ENCODE measurements at places on chromosomes 2 and 18.

DNA sequence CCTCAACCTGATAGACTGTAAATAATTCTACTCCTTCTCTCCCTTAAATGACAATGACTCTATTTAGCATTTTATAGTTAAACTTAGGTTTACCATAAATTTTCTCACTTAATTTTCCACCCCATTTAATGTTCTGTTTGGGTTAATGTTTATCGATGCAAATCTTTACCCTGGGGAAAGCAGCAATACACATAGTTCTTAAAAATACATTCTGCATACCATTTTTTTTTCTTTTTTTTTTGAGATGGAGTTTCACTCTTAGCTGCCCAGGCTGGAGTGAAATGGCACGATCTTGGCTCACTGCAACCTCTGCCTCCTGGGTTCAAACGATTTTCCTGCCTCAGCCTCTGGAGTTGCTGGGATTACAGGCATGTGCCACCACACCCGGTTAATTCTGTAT is 14.0 kb downstream of the STAM2 start:
- DNase-seq = no peak

GRCh38 chr18:75161256-75162028 is 47.5 kb downstream of the PTGR3 start:
- peak; percentile 42 for DNase-seq

GRCh38 chr2:241154915-241155314 is 4.6 kb downstream of the PPP1R7 start:
- no peak for DNase-seq

- DNase-seq = no peak
Observed at GRCh38 chr2:14189929-14190328, 442.6 kb upstream of the LRATD1 start.

DNA sequence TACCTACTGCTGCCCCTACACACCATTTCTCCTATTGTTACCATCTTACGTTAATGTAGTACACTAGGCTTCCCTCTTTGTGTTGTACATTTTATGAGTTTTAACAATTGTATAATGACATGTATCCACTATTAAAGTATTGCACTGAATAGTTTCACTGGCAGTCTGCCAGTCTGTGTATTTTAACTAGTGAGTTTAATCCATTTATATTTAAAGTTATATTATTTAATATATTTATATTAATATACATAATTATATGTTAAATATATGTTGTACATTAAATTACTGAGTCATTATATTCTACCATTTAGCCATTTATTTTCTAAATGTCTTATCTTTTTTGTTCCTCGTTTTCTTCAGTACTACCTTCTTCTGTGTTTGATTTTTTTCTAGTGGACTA is 44.8 kb upstream of the PHLPP1 start:
- DNase-seq = no peak

DNA sequence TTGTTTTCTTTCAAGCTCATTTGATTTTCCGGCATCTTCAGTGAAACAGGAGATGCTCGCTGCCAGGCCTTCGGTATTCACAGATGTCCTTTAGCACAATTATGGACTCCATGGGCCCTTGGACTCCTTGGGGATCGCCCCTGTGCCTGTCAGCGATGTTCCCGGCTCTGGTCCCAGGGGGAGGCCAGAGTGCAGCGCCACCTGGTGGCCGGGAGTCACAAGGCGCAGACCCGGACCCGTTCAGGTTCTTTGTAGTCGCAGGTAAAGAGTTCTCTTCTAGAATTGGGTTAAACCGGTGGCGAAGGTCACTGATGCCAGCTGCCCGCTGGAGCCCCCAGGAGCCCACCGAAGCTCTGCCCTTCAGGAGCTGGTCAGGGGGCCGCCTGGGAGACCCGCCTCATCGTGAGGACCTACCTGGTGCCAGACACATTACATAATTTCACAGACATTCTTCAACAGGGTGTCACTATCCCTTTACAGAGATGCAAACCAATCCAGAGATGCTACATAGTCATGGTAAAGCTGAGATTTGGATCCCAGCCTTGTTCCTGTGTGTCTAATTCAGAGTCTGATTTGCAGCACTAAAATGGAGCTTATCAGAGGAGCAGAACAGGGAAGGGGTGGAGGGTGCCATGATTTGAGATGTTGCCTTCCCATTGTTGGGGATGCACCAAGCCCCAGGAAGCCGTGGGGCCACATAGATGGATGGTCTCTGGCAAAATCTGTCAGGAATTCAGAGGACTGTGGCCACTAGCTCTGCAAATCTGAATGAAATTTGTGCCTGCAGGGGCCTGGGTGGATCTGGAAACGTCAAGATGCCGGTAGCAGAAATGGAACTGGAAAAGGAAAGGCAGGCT is 6.0 kb upstream of the INPP5D start:
- peak; percentile 45 for DNase-seq

GRCh38 chr18:24402209-24402785 is 4.7 kb upstream of the OSBPL1A start:
- no peak for DNase-seq

DNA sequence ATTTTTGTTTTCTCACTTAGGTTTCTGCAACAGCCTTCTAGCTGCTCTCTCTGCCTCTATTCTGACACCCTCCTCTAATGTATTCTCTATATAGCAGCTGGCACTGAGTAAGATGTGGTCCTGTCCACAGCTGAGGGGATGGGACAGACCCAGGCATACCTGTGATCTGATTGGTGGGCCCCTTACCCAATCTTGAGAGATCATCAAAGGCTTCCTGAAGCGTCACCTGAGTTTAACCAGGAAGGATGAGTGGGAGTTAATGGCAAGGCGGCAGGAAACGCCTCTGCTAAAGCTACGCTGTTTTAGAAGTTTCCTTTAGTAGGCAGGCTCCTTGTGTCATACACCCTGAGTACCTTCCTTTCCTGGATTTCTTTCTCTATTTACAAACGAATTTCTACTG is 5.7 kb upstream of the TET3 start:
- no peak for DNase-seq

DNA sequence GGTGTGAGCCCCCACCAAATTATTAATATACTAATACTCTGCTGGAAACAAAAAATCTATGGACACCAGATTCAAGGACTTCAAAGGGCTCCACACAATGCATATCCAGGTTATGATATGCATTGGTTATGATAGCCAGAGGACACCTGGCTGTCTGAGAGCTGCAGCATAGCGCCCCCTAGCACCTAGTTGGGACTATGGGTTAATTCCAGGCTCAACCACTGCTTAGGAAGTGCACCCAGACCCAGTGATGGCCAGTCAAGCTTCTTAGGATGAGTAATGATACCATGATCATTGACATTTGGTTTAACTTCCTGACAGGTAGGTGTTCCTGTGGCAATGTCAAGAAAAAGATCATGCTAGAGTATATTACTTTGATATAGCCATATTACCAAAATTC is 3.8 kb upstream of the FRZB start:
- DNase-seq = no peak

- DNase-seq = no peak
Observed at GRCh38 chr2:51807229-51807628, 775.3 kb upstream of the NRXN1 start.

DNA sequence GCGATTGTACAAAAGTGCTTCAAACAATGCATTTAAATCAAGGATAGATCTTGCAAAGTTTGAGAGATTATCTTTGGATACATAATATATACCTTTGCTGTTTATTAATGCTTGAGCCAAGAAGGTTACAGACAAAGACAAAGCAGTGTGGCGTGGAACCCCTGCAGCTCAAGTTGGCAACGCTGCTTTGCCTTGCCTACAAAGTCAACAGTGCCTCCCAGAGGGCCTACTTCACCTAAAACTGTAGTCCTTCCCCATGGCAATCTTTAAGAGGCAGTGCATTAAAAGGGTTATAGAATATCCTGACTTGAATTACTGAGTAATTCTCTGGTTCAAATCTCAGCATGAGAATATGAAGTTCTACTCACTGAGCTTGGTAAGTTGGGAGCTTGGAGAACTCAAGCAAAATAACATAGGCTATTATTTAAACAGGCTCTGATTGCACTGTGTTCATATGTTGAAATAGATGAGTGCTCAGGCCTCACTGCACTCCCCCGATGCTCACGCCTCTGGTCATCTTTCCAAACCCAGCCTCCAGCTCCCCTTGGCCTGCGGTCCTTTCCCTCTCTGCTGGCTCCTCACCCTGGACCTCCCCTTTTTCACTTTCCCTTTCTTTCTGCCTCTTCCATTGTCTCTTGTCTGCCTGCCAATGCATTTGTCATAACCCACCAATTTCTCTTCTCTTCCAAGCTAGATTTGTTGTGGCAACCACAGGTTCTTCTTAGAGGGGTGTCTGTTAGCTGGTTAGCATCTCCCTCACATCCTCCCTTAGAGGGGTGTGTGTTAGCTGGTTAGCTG is 96.5 kb downstream of the MYT1L start:
- DNase-seq = no peak

DNA sequence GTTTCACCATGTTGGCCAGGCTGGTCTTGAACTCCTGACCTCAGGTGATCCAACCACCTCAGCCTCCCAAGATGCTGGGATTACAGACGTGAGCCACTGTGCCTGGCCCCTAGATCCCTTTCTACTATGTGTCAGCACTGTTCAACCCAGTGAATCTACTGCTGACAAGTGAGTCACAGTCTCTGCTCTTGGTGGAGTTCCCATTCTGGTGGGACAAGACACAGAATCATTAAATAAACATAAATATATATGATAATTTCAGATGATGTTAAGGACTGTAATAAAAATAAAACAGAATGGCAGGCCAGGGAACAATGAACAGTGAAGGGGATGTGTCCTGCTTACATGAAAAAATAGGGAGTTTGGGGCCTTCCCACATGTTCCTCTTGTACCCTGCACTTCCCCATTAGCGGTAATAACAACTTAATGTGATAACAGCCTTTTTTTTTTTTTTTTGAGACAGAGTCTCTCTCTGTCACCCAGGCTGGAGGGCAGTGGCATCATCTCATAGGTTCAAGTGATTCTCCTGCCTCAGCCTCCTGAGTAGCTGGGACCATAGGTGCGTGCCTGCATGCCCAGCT is 112.2 kb downstream of the CPO start:
- peak; percentile 21 for DNase-seq

- no peak for DNase-seq
Observed at GRCh38 chr2:153373510-153374279, 104.9 kb downstream of the RPRM start.

- DNase-seq = no peak
Observed at GRCh38 chr2:174015428-174015827, 50.3 kb upstream of the SP3 start.

GRCh38 chr2:219718066-219718465 is 90.6 kb downstream of the SLC4A3 start:
- DNase-seq = no peak

- no peak for DNase-seq
Observed at GRCh38 chr2:236993286-236993685, 92.4 kb upstream of the COPS8 start.

GRCh38 chr2:186307871-186308270 is 178.2 kb upstream of the ZC3H15 start:
- DNase-seq = no peak

DNA sequence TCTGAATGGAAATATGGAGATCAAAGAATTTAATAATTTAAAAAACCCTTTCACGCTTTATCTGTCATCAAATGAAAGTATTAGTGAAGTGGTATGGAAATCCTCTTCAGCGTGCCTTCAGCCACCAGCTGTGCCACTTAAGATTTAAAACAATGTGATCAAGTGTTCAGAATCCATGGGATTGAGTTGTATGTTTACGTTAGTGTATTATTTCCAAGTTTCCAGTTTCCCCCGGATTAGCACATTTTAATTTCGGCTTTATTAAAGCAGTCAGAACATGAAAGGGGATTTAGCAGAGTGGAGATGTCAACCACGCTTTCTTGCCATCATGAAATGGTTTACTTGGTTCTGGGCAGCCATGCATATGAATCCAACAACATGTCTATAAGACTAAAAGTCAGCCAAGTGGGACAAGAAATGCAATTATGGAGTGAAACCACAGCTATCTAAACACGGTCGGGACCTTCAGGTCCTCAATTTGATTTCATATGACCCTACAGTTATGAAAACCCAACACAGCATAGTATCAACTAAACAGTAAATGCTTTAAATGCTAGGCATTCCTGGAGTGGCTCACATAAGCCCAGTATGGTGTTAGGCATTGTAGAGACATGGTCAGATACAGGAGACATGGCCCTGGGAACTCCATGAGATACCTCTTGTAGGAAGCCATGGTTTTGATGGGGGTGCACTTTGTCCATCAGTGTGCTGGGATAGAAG is 224.9 kb upstream of the EPAS1 start:
- peak; percentile 84 for DNase-seq

- DNase-seq = no peak
Observed at GRCh38 chr2:102109016-102109415, 33.5 kb upstream of the IL1R1 start.

- no peak for DNase-seq
Observed at GRCh38 chr2:42359965-42360483, 993 bp downstream of the COX7A2L start.

GRCh38 chr2:135800513-135801460 is 36.2 kb downstream of the LCT start:
- no peak for DNase-seq

- DNase-seq = peak; percentile 50
Observed at GRCh38 chr18:26383454-26384270, 157.4 kb downstream of the TAF4B start.

DNA sequence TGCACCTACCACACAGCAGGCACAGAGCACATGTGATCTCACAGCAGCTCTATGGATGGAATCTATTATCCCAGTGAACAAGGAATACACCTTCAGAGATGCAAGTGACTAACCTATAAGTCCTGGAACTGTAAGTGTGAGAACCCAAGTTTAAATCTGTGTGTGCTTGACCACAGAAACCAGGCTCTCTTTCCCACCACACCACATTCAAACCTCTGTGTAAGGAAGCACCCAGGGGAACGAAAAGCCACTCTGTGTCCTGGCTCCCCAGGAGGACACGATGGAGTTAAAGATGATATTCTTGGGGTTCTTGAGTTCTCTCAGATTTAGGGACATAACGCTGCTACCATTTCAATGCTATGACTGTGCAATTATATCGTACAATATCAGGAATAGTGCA is 38.9 kb downstream of the TTR start:
- no peak for DNase-seq

- DNase-seq = no peak
Observed at GRCh38 chr2:120218181-120218580, 5.0 kb downstream of the TMEM185B start.

GRCh38 chr2:138550670-138551287 is 49.2 kb downstream of the SPOPL start:
- no peak for DNase-seq

GRCh38 chr2:161033059-161033660 is 127.1 kb upstream of the TANK start:
- DNase-seq = no peak

- DNase-seq = no peak
Observed at GRCh38 chr2:233059797-233060500, at the start of gene INPP5D. INPP5D (plus strand) TSS chr2:233060342; CDS start chr2:233060479, 137 bp downstream.

- DNase-seq = no peak
Observed at GRCh38 chr2:239805043-239805329, 220.2 kb downstream of the NDUFA10 start.

DNA sequence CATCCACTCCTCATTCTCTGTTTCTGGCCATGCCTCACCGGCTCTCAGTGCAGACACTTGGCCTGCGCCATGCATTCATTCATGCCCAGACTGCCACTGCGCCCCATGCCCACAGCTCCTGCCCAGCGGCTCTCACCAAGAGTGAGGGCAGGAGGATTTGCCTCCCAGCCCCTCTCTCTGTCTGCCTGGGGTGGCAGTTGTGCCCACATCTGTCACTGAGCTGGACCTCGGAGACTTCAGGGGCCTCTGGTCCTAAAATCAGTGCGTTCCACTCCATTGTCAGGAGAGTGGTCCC is 75.1 kb downstream of the CIB4 start:
- no peak for DNase-seq

- peak; percentile 26 for DNase-seq
Observed at GRCh38 chr2:145277922-145278321, 758.0 kb upstream of the ZEB2 start.

All from RCC 7860 (cell line).